ENCODE measurements at places on chromosomes 2 and 18.

DNA sequence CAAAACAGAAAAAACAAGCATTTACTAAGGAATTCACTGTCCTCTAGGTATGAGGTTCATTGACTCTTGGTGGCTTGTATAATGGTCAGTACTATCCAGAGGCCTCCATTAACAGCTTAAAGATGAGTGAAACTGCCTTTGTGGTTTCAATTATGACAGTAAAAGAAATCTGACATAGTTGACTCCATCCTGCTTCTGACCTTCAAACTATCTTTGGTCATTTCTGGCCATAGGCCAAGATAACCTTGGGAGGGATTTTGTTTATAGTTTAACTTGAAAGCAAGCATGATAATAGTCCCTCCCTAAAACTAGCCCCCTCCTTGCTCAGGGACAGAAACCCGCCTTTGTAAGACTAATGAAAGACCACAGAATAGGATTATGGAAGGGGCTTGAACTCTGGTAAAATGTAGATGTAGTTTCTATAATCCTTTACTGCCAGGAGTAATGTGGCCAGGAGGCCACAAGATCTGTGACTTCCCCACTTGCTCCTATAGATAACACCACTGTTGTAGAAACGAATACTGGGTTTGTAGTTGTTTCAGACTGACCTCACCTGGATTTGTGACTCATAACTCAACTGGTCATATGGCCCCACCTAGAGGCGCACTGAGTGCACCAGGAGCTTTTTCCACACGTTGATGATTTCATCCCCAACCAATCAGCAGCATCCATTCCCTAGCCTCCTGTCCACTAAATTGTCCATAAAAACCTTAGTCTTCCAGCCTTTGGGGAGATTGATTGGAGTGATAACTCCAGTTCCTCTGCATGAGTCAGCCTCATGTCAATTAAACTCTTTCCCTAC, 8.6 kb upstream of the PLEKHM3 start:
- no peak for DNase-seq

GRCh38 chr2:33013684-33014110, 66.9 kb downstream of the LTBP1 start:
- no peak for DNase-seq

GRCh38 chr2:121372721-121373353, 87.8 kb upstream of the TFCP2L1 start:
- DNase-seq = no peak

DNA sequence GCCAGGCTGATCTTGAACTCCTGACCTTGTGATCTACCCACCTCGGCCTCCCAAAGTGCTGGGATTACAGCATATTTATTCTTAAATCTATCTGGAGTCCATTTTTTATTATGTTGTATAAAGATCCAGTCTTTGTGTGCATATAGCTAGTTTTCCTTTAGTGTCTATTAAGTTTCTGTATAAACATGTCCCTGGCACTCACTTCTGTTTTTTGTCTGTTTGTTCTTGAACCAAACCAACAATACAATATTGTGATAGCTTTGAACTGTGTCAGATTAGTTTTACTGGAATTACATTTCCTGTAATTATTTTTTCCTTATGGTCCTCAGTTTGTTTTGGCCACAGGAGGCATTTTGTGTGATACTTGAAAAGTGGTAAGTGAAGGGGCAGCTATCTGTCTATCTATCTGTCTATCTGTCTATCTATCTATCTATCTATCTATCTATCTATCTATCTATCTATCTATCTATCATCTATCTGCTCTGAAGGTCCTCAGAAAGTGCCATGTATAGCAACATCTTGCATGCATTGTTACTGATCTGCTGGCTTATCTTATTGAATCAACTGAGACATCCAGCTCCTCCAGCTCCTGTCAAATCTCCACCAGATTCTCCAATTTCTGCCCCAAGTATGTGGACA, 70.9 kb upstream of the ACVR1 start:
- DNase-seq = no peak
